ENCODE measurements at places on chromosomes 13 and 19.

DNA sequence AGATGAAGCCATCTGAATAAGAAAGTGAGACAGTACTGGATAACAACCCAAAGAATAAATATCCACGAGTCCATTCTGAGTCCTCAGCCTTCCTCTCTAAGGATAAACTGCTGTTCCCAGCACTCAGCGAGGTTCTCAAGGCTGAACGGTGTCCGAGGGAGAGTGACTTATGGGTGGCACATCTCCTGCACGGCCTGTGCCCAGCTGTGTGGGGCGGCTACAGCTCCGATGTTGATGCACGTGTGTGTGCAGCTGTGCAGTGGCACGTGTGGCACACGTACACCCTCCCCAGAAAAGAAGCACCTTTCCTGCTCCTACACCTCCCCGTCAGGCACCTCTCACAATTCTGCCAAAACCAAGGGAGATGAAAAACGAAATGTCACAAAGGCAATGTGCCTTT, 45.0 kb downstream of the RAB20 start:
- DNase-seq, result no peak

DNA sequence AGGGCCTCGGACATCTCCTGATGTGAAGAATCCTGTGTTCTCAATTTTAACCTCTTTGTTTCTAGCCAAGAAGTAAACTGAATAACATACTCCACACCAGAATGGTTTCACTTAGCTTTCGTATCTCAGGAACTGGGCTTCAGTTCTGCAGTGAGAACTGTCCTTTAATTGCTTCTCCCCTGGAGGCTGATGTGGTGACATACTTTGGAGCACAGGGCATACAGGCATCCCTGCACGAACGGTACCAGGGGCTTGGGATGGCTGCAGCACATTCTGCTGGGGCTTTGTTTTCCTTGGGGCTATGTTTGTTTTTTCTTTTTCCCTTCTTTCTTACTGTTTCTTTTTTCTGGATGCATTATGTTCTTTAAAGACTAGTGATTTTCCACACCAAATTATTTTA, 230.5 kb downstream of the TM9SF2 start:
- no peak for DNase-seq

DNA sequence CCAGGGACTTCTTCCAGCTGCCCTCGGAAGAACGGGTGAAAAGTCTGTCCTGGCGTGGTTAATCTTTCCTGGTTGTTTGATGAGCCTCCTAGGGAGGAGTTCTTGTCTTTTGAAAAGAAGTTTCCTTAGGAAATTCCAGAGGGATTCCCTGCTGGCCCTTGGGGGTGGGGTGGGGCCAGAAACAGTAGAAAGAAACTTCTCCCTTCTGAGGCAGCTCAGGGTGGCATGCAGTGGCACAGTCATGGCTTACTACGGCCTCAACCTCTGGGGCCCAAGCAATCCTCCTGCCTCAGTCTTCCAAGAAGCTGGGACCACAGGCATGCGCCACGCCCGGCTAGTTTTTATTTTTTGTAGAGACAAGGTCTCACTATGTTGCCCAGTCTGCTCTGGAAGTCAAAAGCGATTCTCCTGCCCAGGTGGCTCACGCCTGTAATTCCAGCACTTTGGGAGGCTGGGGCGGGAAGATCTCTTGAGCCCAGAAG, 1.5 kb downstream of the ZNF101 start:
- no peak for DNase-seq

DNA sequence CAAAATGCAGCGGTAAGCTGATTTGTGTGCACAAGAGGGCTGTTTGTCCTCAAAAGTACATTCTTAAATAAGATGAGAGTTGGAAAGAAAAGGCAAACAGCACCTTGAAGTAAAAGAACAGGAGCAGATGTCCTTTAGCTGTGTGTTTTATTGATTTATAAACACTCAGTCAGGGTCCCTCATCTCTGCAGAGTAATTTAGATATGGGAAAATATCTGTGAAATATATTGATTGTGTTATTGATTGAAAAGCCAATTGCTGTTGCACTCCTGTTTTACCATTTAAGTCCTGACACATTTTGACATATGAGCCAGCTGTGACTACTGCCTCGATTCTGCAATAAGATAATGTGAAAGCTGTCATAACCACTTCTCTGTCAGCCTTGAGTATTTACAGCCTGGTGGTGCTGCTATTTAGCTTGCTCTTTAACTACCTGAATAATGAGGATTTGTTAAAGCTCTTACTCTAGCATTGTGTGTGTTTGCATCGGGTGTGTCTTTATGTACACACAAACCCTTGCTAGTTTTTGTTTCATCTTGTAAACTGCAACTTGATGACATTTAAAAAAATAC, 550.1 kb downstream of the DACH1 start:
- no peak for DNase-seq

DNA sequence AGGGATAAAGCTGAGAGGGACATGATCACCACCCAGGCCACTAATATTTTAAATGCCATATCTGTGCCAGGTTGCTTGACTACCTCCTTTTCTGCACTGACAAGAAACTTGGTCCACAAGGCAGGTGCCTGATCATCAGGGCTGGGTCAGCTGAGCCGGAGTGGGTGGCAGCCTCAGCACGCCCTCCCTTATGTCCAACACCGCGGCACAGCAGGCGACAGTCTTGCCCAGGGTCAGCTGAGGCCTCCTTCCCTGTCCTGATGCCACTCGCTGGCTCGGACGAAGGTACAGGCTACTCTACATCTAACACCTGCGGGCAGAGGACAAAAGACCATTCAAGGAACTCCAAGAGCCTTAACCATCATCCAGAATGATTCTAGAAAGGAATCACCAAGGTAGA, 16.9 kb downstream of the ZC3H4 start:
- no peak for DNase-seq

DNA sequence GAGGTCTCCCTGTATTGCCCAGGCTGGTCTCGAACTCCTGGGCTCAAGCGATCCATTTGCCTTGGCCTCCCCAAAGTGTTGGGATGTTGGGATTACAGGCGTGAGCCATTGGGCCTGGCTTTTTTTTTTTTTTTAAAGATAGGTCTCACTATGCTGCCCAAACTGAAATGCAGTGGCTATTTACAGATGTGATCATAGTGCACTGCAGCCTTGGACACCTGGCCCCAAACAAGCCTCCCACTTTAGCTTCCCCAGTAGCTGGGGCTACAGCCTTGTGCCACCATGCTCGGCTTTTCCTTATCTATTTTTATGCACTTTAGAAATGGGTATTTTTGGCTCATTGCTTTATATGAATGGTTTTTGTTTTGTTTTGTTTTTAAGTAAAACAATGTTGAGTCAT, 37.4 kb downstream of the LSM14A start:
- no peak for DNase-seq

- peak; percentile 56 for DNase-seq
Observed at GRCh38 chr13:34416971-34417380, 525.1 kb upstream of the NBEA start.
